Activated CD4-positive, alpha-beta T cell treated with anti-CD3 and anti-CD28 coated beads, Interleukin-2, amount 10 ng/mL, durations not matched to agents 7 days and 5 days (primary cell): ENCODE measurements at places on chromosomes 5 and 9. TPM values are rescaled to one million over a fixed set of nuclear protein-coding genes. Genes with fewer than 3 reads are reported as not detected.

- no peak for DNase-seq
- peaks cover 63% of the 10 kb centered on the region for H3K4me1 ChIP-seq
- peak overlapping the region; percentile 99 for H3K27ac ChIP-seq
- no peaks in the 10 kb centered on the region for H3K27me3 ChIP-seq
- peak overlapping the region; percentile 88 for H3K4me3 ChIP-seq
- peaks cover 10% of the 10 kb centered on the region for H3K36me3 ChIP-seq
Measured at GRCh38 chr9:129627556-129628440, 1.8 kb downstream of the NTMT1 start.

The SLC6A19 gene
- total RNA-seq: not detected

The PITX1 gene
- not detected for total RNA-seq

GRCh38 chr5:4533457-4534105 lies 606.5 kb upstream of the ADAMTS16 start:
- H3K4me3 ChIP-seq: no peak overlapping the region
- H3K27ac ChIP-seq: no peak overlapping the region
- no peak for DNase-seq
- no peaks in the 10 kb centered on the region for H3K36me3 ChIP-seq
- H3K27me3 ChIP-seq: no peaks in the 10 kb centered on the region

The CNTNAP3 gene
- total RNA-seq: not detected

DNA sequence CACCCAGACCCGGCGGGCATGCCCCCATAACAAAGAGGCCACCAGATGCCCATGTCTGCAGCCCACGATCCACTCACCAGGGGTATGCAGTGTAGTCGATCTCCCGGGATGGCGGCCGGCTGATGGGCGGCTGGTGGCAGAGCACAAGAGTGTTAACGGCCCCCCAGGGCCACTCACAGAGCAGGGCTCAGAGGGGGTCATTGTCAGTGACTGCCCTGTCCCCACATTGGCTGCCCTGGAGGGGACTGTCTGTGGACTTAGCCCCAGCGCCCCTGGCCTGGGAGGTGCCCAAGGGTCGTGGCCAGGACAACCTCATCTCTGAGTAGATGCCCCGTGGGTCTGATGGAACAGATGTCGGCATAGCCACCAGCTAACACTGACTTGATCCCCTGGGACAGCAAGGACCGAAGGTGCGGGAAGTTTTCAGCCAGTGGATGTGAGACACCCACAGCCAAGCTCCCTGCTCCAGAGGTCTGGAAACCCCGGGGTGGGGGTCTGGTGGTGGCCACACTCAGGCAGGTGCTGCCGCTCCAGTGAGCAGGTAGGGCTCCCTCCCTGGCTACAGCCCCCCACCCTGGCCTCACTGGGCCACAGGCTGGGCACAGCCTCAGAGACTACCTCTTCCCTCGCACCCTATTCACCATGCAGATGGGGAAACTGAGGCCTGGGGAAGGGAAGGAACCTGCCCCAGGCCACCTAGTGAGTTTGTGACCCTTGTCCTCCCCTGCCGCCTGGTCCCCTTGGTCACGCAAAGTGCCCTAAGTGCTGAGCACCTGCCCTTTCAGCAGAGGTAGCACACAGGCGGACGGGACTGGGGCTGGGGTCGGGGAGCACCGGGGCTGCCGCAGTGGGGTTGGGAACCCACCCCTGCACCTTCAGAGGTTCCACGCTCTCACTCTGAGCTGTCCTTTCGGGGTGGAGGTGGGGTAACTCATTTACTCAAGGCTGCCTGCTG lies 38.1 kb upstream of the SARDH start:
- no peaks in the 10 kb centered on the region for H3K27me3 ChIP-seq

GRCh38 chr5:151819830-151820229 lies 48.1 kb downstream of the G3BP1 start:
- H3K27me3 ChIP-seq: no peaks in the 10 kb centered on the region
- DNase-seq: no peak
- no peak overlapping the region for H3K4me3 ChIP-seq
- no peaks in the 10 kb centered on the region for H3K4me1 ChIP-seq
- H3K27ac ChIP-seq: peak overlapping the region; percentile 11

The GDNF gene
- not detected for total RNA-seq

The ECSCR gene
- total RNA-seq: 0.45 TPM

- peaks cover 70% of the 10 kb centered on the region for H3K4me1 ChIP-seq
- H3K4me3 ChIP-seq: no peak overlapping the region
- peaks cover 52% of the 10 kb centered on the region for H3K36me3 ChIP-seq
- no peaks in the 10 kb centered on the region for H3K27me3 ChIP-seq
Measured at GRCh38 chr5:96968614-96969013, 32.7 kb downstream of the LNPEP start.

The ASS1 gene
- total RNA-seq: 3.3 TPM

The SPINK13 gene
- total RNA-seq: not detected

- H3K4me1 ChIP-seq: peaks cover 21% of the 10 kb centered on the region
- H3K36me3 ChIP-seq: peaks cover 12% of the 10 kb centered on the region
- H3K4me3 ChIP-seq: no peak overlapping the region
- no peak overlapping the region for H3K27ac ChIP-seq
- no peaks in the 10 kb centered on the region for H3K27me3 ChIP-seq
Measured at GRCh38 chr9:77997611-77998284, 33.9 kb downstream of the GNAQ start.

DNA sequence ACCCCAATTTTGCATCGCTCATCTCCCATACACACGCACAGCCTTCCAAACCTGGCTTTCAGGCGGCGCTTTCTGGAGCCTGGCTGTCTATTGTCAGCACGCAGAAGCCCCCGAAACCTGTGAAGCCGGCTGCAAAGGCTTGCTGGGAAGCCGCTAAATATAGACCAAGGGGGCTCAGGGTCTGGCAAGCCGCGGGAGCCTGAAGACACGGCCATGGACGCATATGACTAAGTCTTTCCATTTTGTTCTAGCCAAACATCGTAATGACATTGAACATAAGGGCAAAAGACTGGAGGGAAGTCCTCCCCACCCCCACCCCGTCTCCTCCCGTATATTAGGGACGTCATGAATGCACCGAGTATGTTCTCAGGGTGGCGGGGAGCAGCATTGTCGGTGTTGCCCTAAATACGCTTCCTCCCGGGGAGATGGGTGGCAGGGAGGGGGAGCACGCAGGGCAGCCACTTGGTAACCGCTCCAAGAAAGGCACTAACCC lies 1.1 kb downstream of the CTNND2 start:
- H3K4me1 ChIP-seq: peaks cover 6% of the 10 kb centered on the region
- no peaks in the 10 kb centered on the region for H3K36me3 ChIP-seq
- no peak overlapping the region for H3K27ac ChIP-seq
- no peak overlapping the region for H3K4me3 ChIP-seq
- DNase-seq: no peak

The SLC25A2 gene
- 0.52 TPM for total RNA-seq

GRCh38 chr5:54722846-54723433 lies 205.4 kb downstream of the SNX18 start:
- DNase-seq: no peak
- H3K36me3 ChIP-seq: peaks cover 1% of the 10 kb centered on the region

The C5orf46 gene
- not detected for total RNA-seq

DNA sequence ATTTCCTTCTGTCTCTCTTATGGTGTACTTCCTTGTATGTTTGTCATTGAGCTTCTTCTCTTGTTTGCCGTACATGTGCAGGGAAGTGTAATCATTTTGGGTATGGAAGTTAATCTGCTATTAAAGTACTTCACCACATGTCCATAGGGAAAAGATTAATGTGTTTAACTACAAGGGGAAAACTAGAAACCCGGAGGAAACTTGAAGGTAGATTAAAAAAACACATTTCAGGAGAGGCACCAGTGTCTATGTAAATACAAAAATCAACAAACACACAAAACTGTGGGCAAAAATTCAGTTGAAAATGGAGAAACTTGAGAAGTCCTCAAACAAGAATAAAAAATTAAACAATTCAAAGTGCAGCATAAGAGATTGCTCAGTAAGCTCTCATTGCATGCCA lies 166.4 kb downstream of the PBX3 start:
- no peaks in the 10 kb centered on the region for H3K4me1 ChIP-seq
- no peaks in the 10 kb centered on the region for H3K36me3 ChIP-seq

- DNase-seq: no peak
- no peaks in the 10 kb centered on the region for H3K36me3 ChIP-seq
- no peak overlapping the region for H3K4me3 ChIP-seq
- H3K27me3 ChIP-seq: peaks cover 18% of the 10 kb centered on the region
- H3K27ac ChIP-seq: no peak overlapping the region
- H3K4me1 ChIP-seq: no peaks in the 10 kb centered on the region
Measured at GRCh38 chr9:2602704-2603116, 18.9 kb upstream of the VLDLR start.

The SLC31A2 gene
- total RNA-seq: 3.0 TPM

GRCh38 chr5:52469420-52469819 lies 318.3 kb upstream of the ITGA1 start:
- peak; percentile 27 for DNase-seq
- H3K4me1 ChIP-seq: peaks cover 9% of the 10 kb centered on the region
- no peaks in the 10 kb centered on the region for H3K27me3 ChIP-seq
- H3K27ac ChIP-seq: peak overlapping the region; percentile 73
- H3K4me3 ChIP-seq: peak overlapping the region; percentile 36

DNA sequence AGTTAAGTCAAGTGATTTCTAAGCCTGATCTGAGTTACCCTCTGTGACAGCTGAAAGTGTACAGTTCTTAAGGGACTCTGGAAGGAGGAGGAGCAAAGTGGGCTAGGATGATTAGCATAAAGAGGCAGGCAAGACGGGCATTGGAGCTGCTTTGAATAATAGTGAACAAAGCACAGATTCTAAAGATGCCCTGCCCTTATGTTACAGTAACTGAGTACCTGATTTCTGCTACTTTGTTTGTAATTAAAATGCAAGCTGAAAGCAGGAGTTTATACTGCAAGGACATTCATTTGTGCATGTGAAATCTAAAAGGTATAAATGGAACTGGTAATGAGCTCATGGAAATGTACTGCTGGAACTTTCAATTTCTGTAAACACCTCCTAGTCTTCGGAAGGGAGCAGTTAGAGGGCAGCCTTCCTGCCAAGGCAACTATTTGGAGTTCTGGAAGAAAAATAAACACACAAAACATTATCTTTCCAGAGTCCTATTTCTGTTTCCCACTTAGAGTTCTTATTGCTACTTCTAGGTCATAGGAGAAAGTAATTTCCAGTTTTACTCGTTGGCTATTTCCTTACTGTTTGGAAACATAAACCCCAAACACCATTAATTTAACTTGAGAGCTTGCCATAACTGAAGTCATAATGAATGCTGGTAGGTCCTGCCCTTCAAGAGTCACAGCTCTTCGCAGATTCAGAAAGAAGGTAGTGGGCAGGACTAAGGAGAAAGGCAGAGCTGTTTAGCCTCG lies at the start of gene RANBP3L:
RANBP3L (minus strand) TSS at position 45 of the 746 bp plus-strand sequence. CDS start 486 bp downstream, outside the sequence.
- peaks cover 8% of the 10 kb centered on the region for H3K27me3 ChIP-seq
- H3K36me3 ChIP-seq: no peaks in the 10 kb centered on the region
- no peak within 1 kb of the TSS for H3K4me3 ChIP-seq
